ENCODE measurements at places on chromosomes 12 and 14.

GRCh38 chr12:11991604-11992003 lies 79.1 kb upstream of the BCL2L14 start:
- H3K27ac ChIP-seq, result no peak overlapping the region
- no peak for DNase-seq
- no peaks in the 10 kb centered on the region for H3K4me1 ChIP-seq
- no peaks in the 10 kb centered on the region for H3K27me3 ChIP-seq
- no peaks in the 10 kb centered on the region for H3K36me3 ChIP-seq

DNA sequence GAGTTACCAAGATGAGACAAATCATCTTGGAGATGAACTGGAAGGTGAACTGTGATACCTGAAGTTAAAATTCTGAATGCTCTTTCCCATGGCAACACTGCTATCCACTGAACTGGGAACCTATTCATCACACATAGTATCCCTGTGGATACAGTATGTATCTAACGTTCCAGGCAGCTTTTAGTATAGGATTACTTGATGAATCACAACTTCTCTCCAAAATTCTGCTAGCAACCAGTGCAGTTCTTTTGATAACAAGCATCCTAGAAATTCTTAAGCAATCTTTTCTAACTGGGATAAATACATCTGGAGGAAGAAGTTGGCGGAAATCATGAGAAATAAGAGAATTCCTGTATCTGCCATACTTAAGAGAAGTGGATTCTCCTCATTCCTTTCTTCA lies 66.4 kb downstream of the PAWR start:
- no peak overlapping the region for H3K27ac ChIP-seq
- H3K27me3 ChIP-seq, result no peaks in the 10 kb centered on the region
- H3K4me1 ChIP-seq, result no peaks in the 10 kb centered on the region
- H3K4me3 ChIP-seq, result no peak overlapping the region
- H3K36me3 ChIP-seq, result no peaks in the 10 kb centered on the region
- DNase-seq, result no peak

DNA sequence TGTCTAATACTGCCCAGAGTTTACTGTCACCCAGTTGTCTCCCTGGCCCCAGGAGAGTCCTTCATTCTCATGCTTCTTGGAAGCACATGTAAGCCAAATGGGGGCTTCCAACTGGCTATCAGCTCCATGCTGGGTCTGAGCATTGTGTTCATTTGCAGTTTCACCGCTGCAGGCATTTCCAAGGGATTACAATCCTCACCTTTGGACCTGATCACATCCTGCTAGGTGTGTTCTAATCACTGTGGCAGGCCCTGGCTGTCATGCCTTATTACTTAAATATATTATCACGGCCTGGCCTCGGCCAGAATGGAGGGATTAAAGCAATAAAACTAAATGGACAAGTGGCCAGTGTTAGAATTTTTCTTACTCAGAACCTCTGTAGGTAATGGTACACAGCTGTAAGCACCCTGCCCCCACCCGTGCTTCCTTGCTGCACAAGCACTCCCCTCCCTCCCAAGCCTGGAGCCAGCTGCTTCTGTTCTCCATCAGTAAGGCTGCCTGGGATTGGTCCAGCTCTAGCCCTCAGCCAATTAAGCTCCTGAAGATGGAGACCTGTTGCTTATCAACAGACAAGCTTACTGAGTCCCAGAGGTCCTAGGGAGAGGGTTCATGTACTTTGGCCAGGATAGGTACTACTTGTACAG lies 175.9 kb upstream of the RBM19 start:
- no peaks in the 10 kb centered on the region for H3K36me3 ChIP-seq
- H3K27ac ChIP-seq, result peak overlapping the region; percentile 46

DNA sequence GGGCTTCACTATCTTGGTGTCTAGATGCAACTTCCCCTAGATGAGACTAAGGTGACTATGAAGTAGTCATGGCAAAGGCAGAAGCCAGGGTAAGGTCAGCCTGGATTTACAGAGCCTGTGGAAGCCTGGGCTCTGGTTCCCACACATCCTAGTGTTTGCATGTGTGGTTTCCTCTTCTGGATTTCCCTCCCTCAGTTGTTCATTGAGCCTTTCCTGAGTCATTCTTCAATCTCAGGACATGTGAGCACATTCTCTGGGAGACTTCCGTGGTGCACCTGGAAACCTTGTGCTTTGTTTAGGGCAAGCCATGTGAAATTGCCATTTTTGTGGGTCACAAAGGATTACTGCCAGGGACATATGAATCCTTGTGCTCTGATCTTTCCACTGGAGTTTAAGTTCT lies 236.6 kb downstream of the C12orf75 start:
- H3K27me3 ChIP-seq, result no peaks in the 10 kb centered on the region
- H3K4me1 ChIP-seq, result peaks cover 7% of the 10 kb centered on the region
- H3K4me3 ChIP-seq, result no peak overlapping the region
- H3K36me3 ChIP-seq, result no peaks in the 10 kb centered on the region

- no peaks in the 10 kb centered on the region for H3K36me3 ChIP-seq
- no peaks in the 10 kb centered on the region for H3K27me3 ChIP-seq
- H3K4me3 ChIP-seq, result no peak overlapping the region
- peak; percentile 38 for DNase-seq
- peak overlapping the region; percentile 70 for H3K27ac ChIP-seq
These were observed 27.4 kb downstream of the PCNX1 start for GRCh38 chr14:70934502-70935134.

DNA sequence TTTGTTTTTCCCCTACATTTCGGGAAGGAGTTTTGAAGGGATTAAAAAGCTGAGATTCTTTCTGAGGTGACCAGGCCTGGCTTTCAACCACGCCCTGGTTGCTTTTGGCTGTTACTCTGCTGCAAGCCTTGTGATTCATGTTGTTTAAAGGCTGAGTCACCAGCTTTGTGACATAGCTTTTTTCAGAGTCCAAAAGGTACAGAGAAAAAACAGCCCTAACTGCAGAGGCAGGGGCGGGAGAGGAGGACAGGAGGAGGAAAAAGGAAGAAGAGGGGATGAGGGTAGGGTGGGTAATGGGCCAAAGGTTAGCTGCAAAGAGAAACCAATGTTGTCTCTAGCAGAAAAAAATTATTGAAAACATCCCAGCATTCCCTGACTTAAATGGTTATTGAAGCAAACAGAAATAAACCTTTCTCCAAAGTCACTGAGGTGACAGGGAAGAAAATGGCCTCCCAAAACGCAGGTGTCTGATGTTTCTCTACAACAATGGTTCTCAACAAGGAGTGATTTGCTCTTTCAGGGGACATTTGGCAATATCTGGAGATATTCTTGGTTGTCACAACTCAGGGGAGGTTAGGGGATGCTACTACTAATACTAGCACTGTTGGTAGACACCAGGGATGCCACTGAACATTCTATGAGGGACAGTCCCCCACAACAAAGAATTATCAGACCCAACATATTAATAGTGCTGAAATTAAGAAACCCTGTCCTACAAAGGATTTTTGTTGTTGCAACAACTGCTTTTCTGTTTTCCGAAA lies 2.1 kb upstream of the UBC start:
- H3K27me3 ChIP-seq, result no peaks in the 10 kb centered on the region
- DNase-seq, result peak; percentile 88
- peak overlapping the region; percentile 98 for H3K27ac ChIP-seq
- peaks cover 35% of the 10 kb centered on the region for H3K4me1 ChIP-seq
- peak overlapping the region; percentile 9 for H3K4me3 ChIP-seq

DNA sequence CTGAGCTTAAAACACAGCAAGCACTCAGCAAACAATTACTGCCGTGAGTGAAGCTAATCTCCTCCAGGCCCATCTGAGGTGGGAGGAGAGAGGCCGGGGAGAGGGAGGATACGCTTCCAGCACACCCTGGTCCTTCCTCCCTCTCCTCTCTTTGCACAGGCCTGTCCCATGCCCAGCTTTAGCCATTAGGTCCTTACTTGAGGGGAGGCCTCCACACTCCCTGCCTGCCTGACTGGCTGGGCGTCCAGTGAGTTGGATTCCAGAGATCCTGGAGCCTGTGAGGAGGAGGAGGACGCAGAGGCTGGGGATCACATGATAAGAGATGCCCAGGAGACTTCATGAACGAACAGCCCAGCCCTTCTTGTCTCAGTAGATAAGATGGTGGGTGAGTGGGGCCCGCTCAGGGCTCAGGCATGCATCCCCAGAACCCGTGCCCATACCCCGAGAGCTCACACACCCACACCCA lies 65.1 kb upstream of the NCOR2 start:
- peak overlapping the region; percentile 88 for H3K27ac ChIP-seq
- peak; percentile 64 for DNase-seq
- H3K4me1 ChIP-seq, result peaks cover 30% of the 10 kb centered on the region
- H3K4me3 ChIP-seq, result no peak overlapping the region

- peak; percentile 23 for DNase-seq
- peaks cover 11% of the 10 kb centered on the region for H3K4me1 ChIP-seq
- peak overlapping the region; percentile 71 for H3K27ac ChIP-seq
These were observed 119.5 kb upstream of the WSCD2 start for GRCh38 chr12:108009442-108010070.

DNA sequence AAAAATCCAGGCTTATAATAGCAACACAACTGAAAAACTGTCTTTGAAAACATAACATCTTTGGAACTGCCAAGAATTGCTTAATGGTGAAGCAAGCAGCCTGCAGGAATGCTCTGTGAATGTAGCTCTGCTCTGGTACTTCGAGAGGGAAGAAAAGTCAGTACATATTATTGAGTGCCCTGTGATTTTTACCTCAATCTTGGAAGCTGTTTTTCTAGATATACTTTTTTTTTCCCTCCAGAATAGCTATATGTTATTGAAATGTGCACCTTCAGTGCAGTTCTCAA lies 508.1 kb downstream of the PCNX1 start:
- no peaks in the 10 kb centered on the region for H3K36me3 ChIP-seq
- H3K4me1 ChIP-seq, result peaks cover 18% of the 10 kb centered on the region
- H3K27ac ChIP-seq, result no peak overlapping the region
- H3K4me3 ChIP-seq, result no peak overlapping the region

DNA sequence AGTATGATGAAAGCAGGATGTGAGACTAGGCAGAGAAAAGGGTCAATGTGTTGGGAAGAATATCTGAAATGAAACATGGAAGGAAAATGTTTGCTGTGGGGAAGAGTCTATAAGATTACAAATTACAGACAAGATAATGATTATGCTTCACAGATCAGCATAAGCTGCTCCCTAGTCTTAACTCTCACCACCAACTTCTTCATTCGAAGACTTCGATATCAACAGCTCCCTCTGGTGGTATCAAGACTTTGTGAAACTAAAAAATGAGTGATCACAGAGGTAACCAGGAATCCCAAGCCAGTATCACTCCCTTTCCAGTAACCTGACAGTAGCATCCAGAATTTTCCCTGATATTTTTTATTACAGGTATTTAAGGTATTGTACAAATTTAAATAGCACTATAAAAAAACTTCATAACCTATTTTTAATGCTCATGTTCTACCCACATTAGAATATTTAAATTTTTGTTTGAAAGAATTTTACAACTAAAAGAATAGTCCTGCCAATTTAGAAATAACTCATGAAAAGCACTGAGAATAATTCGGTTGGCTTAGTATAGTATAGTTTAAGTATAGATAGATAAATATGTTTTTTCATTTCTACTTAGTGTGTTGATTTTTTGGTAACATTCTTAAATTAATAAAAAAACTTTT lies 84.4 kb downstream of the C2CD5 start:
- no peaks in the 10 kb centered on the region for H3K27me3 ChIP-seq
- H3K27ac ChIP-seq, result no peak overlapping the region
- no peaks in the 10 kb centered on the region for H3K36me3 ChIP-seq
- peak; percentile 72 for DNase-seq

- no peaks in the 10 kb centered on the region for H3K27me3 ChIP-seq
- no peaks in the 10 kb centered on the region for H3K4me1 ChIP-seq
- H3K27ac ChIP-seq, result no peak overlapping the region
- DNase-seq, result no peak
These were observed 23.1 kb downstream of the VASH1 start for GRCh38 chr14:76784266-76784874.

GRCh38 chr14:29716150-29716549 lies 211.5 kb downstream of the PRKD1 start:
- no peak overlapping the region for H3K4me3 ChIP-seq
- H3K27me3 ChIP-seq, result no peaks in the 10 kb centered on the region
- no peaks in the 10 kb centered on the region for H3K4me1 ChIP-seq
- H3K27ac ChIP-seq, result no peak overlapping the region
- DNase-seq, result no peak
- H3K36me3 ChIP-seq, result no peaks in the 10 kb centered on the region

DNA sequence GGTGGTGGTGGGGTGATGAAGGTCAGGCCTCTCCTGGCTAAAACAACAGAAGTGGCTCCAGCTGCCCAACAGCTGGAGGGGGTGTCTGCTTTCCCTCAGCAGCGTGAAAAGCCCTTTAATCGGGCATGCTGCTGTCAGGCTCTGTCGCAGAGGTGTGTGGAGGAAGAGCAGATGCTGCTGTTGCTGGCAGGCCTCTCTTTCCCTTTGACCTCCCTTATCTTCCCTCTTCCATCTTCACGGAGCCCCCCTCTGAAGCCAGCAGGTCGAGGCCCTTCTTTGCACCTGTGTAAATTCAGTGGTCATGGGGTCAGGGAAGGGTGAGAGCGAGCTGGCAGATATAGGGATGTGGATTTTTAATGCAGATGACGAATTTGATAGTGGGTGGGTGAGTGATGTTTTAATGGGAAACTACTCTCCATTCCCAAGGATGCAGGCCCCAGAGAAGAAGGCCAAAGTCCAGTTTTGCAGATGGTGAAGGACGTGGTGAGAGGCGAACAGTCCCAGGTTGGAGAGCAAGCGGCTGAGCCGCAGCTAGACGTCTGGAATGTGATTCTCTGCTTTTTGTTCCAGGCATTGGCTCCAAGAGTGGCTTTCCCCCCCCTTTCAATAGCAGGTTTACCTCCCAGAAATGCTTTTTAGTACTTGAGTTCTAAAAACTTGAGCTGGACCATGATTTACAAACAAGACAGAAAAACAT lies 64.0 kb downstream of the SMOC1 start:
- peak; percentile 25 for DNase-seq
- peak overlapping the region; percentile 70 for H3K27ac ChIP-seq
- no peak overlapping the region for H3K4me3 ChIP-seq
- H3K27me3 ChIP-seq, result no peaks in the 10 kb centered on the region

- DNase-seq, result no peak
- peak overlapping the region; percentile 68 for H3K27ac ChIP-seq
- H3K4me1 ChIP-seq, result peaks cover 2% of the 10 kb centered on the region
- no peaks in the 10 kb centered on the region for H3K27me3 ChIP-seq
- no peak overlapping the region for H3K4me3 ChIP-seq
- H3K36me3 ChIP-seq, result no peaks in the 10 kb centered on the region
These were observed 237.6 kb downstream of the SLC41A2 start for GRCh38 chr12:104720339-104721038.

DNA sequence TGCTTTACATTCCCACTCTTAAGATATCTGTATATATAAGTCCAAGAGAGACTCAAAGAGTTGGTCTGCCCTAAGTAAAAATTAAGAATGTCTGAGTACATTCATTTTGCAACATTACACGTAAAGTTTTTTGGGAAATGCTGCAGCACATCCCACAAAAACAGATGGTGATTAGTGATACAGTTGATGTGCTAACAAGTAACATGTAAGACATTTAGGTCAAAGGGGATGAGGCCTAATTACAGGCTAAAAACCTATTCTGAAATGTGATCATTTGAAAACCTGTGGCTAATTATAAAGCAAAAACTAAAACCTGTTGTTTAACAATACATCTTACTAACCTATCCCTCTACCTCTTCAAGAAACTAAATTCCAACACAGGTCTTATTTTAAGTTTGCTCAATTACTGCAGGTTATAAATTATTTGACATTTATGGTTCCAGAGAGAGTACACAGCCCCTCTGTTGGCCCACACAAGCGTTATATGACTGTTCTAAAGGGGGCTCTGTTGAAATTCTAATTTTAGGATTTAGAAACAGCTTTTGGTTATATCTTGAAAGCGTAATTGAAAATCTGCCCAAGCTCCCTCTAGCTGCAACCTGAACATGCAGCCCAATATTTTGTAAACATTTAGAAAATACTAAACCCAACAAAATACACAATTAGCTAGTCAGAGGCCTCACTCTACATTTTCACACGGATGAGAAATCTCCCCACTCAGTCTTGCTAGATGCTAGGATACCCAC lies 42.9 kb downstream of the BRAP start:
- peaks cover 22% of the 10 kb centered on the region for H3K4me1 ChIP-seq
- peak overlapping the region; percentile 80 for H3K27ac ChIP-seq
- H3K27me3 ChIP-seq, result no peaks in the 10 kb centered on the region
- H3K36me3 ChIP-seq, result no peaks in the 10 kb centered on the region
- DNase-seq, result no peak
- no peak overlapping the region for H3K4me3 ChIP-seq
